ENCODE measurements at places on chromosomes 1 and 21.

DNA sequence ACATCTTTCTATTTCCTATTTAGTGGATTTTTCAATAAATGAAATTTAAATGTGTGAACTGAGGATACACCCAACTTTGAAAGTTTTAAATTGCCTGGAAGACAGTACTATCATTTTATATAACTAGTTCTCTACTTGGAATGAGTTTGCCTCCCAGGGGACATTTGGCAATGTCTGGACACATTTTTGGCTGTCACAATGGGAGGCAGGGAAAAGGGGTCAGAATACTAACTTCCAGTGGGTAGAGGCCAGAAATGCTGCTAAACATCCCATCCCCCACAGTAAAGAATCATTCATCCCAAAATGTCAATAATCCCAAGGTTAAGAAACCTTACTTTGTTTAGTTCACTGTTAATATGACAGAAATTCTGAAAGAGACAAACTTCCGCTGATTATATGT lies 13.2 kb upstream of the NRAS start:
- no peak for DNase-seq

DNA sequence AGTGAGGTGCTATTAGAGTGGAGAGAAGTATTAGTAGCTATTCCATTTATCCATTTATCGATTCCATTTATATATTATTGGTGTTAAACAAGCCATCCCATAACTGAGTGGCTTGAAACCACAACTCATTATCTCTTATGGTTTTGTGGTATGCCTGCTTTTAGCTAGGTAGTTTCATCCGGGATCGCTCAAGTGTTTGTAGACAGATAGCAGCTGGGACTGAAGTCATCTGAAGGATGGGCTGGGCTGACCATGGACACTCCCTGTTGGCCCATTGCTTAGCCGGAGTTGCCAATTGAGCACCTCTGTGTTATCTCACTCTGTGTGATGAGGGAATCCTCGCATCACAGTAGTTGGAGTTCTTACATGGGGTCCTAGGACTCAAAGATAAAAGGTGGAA lies 622.5 kb downstream of the PLA2G4A start:
- DNase-seq = no peak

GRCh38 chr1:41618066-41618825 lies 133.8 kb upstream of the EDN2 start:
- no peak for DNase-seq

- DNase-seq = no peak
Measured at GRCh38 chr1:176111835-176112234, 95.3 kb downstream of the COP1 start.

DNA sequence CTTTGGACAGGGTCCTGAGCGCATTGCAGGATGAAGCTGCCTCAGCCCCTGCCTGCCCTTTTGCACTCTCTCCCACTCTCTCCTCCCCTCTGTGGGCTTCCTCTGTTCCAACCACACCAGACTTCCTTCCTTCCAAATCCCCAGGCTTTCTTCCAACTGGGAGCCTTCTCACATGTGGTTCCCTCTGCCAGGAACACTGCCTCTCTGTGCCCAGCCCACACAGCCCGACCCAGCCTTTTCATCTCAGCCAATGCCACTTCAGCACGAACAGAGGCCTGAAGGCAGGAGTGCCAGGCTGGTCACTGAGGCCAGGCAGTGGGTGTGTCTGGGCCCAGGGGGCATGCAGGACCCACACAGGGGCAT lies 5.9 kb downstream of the SELENON start:
- DNase-seq = no peak

Measured in HuH-7 (cell line).